ENCODE measurements at places on chromosomes 11 and 22.

- DNase-seq = no peak
Measured at GRCh38 chr11:115579181-115579825, 75.1 kb upstream of the CADM1 start.

- no peak for DNase-seq
Measured at GRCh38 chr11:7462706-7463105, 22.6 kb upstream of the OLFML1 start.

DNA sequence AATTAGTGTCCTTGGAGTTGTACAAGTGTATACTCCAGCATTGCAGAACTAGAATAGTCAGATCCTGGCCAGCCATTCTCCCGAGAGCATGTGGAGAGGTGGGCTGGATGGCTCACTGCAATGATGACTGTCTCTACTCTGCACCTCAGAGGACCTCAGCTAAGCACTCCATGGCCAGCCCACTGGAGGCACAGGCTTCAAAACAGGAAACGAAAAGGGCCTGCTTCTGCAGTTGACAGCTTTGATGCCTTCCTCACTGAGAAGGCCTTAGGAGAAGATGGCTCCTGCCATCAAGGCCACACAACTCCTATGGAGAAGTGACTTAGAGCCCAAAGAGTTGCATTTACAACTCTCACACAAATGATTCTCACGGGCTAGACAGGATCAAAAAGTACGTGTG lies 9.1 kb downstream of the POLD4 start:
- no peak for DNase-seq

DNA sequence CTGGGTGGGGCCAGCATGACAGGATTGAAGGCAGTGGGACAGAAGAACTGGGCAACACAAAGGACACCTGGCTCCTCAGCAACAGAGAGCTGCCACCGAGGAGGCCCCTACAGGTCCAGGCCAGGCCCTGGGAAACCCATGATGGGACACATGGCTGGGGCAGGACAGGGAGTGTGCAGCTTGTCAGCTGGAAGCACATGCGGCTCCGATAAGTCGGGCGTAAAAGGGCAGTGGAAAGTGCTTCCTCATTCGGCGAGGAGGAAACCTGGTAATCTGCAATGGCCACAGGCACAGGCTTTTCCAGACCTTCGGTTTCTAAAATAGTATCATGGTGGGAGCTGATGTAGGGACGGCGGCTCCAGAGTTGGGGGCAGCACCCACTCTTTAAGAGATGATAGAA lies 16.5 kb downstream of the GNAZ start:
- DNase-seq = no peak

- DNase-seq = no peak
Measured at GRCh38 chr22:21041937-21042336, 3.8 kb upstream of the LRRC74B start.

DNA sequence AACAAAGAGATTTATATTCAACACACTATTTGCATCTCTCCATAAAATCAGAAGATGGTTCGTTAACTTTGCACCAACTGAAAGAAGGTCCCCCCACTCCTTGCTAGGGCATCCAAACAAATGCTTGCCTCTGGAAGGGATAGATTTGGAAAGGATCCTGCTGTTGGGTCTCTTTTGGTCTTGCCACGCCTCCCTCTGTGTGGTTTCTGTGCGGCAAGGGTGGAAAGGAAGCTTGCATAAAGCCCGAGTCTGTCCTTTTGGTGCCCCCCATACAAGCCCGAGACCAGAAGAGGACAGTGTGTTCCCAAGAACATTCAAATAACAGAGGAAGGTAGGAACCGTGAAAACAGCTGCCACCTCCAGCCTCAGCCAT lies 15.1 kb downstream of the SCGB1A1 start:
- DNase-seq = no peak

- no peak for DNase-seq
Measured at GRCh38 chr11:88594274-88594950, 256.9 kb upstream of the CTSC start.

- no peak for DNase-seq
Measured at GRCh38 chr22:45163099-45163450, 650 bp upstream of the NUP50 start.

- DNase-seq = no peak
Measured at GRCh38 chr11:118604566-118604965, 2.8 kb upstream of the PHLDB1 start.

DNA sequence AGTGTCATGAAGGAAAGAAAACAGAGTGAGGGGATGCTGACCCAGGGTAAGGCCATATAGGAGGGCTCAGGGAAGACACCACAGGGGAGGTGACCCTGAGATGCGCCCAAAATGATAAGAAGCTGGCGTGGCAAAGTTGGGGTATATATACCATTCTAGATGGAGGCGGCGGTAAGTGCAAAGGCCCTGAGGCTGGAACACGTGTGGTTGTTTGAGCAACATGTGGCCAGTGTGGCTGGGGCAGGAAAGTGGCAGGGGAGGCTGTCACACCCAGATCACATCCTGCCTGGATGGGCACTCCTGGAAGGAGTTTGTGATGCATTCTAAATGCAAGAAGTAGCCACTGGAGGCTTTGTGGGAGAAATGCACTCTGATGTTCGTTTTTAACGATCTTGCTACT lies 70.2 kb downstream of the CYTH4 start:
- DNase-seq = no peak

GRCh38 chr11:117900121-117900648 lies 23.7 kb upstream of the FXYD6 start:
- no peak for DNase-seq

- DNase-seq = no peak
Measured at GRCh38 chr11:74269161-74269811, 42.2 kb downstream of the P4HA3 start.

GRCh38 chr11:65777821-65778361 lies 2.9 kb downstream of the AP5B1 start:
- DNase-seq = no peak

DNA sequence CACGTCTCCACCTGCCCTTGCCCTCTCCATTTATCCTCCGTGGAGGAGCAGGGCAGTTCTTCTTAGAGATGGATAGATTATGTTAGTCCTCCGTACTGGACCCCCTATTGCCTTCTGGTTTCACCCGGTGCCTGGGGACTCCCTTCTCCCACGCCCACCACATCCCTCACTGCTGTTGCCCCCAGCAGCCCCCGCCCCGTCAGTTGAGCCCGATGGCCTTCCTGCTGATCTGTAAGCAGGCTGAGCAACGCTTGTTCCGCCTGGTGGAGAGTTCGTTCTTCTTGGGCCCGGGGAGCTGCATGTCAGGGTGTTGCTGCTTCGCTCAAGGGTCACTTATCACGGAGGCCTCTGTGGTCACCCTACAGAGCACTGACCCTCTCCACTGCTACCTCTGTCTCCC lies 34.2 kb downstream of the B3GAT1 start:
- no peak for DNase-seq

DNA sequence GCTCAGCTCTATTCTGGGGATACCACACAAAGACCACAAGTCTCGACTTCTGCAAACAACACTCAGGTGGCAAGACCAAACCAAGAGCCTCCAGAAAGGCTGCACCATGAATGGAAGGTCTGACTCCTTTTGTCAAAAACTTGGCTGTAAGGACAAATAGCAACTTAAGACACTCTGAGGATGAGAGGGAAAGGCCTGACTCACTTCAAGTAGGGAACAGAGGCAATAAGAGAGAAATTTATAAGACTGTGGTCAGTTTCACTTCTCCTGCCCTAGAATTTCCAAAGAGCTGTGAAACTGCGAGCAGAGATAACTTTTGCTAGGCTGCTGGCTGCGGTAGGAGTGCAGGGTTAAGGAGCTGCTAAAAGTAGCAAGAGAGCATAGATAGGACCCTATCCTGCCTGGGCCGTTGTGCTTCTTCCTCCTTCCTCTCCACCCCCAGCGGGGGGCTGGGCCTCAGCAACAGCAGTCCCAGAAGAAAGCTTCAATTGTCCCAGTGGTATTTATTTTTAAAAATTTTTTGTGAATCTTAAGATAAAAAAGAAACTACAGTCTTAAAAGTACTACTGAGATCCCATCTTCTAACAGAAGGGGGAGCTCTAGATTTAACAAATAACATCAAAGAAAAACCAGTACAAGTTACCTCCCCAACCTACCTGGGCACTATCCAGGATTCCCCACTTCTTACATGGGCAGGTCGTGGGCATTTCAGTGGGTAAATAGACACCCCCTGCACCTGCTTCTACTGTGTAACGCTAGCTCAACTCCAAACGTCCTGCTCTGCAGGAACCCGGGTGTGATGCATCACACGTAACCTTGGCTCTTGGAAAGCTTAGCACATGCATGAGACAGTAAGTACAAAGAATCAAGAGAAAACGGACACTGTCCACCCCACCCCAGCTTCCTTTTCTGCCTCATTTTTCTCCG lies 66.4 kb downstream of the SGSM3 start:
- DNase-seq = peak; percentile 17

DNA sequence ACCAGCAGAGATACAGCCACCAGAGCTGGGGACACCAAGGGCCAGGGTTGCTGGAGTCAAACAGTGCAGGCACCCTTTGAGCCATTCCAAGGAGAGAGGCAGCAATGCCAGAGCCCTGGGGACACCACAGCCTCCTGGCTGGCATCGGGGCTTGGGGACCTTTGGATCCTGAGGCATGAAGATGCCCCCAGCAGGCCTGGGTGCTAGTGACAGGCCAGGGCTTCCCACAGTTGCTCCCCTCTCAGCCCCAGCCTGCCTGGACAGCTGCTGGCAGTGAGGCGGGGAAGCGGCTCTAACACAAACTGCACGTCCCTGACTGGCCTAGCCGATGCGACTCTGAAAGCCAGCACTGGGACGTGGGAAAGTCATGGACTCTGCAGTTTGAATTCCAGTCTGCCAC lies 2.7 kb downstream of the CD5 start:
- no peak for DNase-seq

DNA sequence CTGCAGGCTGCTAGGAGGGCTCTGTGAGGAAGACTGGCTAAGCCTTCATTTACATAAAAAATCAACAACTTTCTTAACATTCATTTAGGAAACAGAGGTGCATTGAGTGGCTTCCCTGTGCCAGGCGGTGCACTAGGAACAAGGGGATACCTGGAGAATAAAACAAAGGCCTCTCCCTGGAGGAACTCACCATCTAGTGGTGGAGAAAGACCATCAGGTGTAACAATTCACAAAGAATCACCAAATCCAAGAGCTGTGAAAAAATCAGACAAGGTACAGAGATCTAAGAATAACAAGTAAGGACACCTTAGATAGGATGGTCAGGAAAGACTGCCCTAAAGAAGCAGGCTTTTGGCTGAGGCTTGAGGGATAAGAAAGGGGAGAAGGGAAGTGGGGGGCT lies 40.3 kb downstream of the CSNK2A3 start:
- no peak for DNase-seq

DNA sequence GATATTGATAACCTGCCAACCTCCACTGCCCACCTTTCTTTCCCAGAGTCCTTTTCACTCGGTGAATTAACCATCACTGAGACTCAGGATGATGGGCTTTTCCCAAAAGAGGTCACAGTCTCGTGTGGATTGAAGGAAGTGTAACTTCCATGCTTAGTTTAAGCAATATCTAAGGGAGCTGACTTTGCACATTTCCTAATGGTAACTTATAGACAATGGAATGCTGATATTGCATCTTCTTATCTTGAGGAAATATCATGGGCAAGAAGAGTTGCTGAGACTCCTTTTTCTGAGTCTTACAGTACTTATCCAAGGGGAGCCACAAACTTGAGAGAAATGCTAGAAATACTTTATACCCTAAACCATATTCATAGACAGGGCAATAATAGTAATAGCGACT lies 8.8 kb downstream of the BARX2 start:
- no peak for DNase-seq

- DNase-seq = no peak
Measured at GRCh38 chr11:71109586-71109985, 142.8 kb downstream of the SHANK2 start.

- no peak for DNase-seq
Measured at GRCh38 chr22:27699383-27700019, 102.1 kb downstream of the MN1 start.

DNA sequence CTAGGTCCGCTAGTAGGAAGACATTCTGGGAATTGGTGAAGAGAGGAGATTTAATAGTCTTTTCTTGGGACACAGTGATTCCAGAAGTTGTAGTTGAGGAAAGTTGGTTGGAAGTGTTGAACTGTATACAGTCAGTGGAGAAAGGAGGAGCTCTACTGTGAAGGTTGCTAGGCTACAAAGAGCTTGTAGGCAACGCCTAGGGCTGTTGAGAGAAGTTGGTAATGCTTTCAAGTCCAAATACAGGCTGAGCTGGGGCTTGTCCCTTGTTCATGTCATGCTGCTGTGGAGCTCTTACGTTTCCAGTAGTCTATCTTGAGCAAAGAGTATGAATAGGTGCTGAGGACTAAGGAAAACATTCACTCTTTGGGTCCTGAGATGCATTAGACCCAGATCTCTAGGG lies 1.1 kb downstream of the TBCEL start:
- DNase-seq = no peak

- DNase-seq = no peak
Measured at GRCh38 chr11:63583357-63583677, 20.1 kb upstream of the PLAAT2 start.

DNA sequence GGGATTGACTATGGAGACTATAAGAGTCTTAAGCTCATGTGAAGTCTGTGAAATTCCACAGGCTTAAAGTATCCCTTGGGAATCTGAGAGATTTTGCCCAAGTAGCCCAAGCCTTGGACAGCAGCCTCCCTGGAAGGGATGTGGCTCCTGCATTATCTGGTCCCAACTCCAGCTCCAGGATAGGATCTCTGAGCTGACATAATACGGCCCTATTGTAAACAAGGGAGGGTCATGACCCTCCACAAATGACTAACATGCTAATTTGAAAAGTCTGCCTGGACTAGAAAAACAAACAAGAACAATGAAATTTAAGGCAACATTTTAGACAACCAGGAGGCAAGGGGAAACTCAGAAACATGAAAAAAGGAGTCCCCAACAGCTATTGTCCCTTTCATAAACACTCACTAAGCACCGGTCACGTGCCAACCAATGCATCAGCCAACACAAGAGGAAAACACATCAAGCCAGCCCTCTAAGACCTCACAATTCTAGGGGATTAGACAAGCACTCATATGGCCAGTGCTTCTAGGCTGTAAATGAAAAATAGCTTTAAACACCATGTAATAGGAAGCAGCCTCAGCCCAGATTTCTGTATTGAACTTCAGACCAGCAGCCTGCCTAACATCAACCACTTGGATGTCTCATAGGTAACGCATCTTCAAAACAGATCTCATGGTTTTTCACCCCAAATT lies 101.2 kb upstream of the TIMP3 start:
- DNase-seq = no peak

DNA sequence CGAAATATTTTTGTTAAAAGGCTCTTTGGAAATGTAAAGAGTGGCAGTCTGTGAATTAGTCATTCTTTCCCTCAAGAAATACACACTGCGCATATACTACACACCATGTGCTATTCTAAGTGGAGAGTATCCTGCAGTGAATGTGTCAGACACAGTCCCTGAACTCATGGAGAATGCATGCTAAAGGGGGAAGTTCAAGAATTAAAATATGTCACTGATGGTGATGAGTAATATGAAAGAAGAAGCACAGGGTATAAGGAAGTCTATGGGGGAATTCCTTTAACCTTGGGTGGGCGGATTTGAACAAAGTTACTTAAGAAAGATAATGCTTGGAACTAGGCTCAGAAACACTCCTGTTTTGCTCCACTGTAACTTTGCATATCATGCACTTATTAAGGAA lies 153.0 kb downstream of the LRRC4C start:
- DNase-seq = no peak

- no peak for DNase-seq
Measured at GRCh38 chr22:46394622-46395021, 59.1 kb downstream of the TRMU start.

- no peak for DNase-seq
Measured at GRCh38 chr11:110463153-110463552, 33.4 kb downstream of the FDX1 start.

GRCh38 chr11:19382131-19382611 lies 141.4 kb upstream of the E2F8 start:
- no peak for DNase-seq

Data from cerebellar nuclear complex (tissue), 1 donor.